Activated T-cell treated with anti-CD3 and anti-CD28 coated beads, Interleukin-2, amount 50 U/mL, for 72 hours (primary cell): ENCODE measurements at places on chromosomes 11 and 22. TPM values are rescaled to one million over a fixed set of nuclear protein-coding genes. Genes with fewer than 3 reads are reported as not detected.

OR8G5 gene
- not detected for total RNA-seq

DNA sequence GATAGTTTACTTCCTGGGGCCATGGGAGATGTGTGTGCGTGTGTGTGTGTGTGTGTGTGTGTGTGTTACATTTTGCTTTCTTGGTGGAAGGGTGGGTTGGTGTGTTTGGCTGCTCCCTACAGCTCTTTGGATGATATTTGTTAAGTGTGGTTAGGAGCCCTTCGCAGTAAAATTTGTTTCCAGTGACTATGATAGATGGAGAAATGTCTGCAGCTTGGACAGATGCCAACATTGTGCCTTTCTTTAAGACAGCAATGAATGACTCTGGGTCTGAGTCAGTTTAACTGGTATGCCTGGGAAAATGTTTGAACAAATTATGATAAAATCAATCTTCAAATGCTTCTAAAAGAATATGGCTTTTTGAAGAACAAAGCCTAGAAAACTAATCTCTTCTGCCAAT, 102.7 kb upstream of the TRPC6 start:
- no peak overlapping the region for H3K27ac ChIP-seq
- no peak for DNase-seq
- H3K36me3 ChIP-seq: no peaks in the 10 kb centered on the region
- H3K4me3 ChIP-seq: no peak overlapping the region
- no peaks in the 10 kb centered on the region for H3K4me1 ChIP-seq

GRCh38 chr22:28607795-28608194, 71.8 kb downstream of the TTC28 start:
- no peaks in the 10 kb centered on the region for H3K36me3 ChIP-seq
- H3K27me3 ChIP-seq: peaks cover 45% of the 10 kb centered on the region
- no peaks in the 10 kb centered on the region for H3K4me1 ChIP-seq

DNA sequence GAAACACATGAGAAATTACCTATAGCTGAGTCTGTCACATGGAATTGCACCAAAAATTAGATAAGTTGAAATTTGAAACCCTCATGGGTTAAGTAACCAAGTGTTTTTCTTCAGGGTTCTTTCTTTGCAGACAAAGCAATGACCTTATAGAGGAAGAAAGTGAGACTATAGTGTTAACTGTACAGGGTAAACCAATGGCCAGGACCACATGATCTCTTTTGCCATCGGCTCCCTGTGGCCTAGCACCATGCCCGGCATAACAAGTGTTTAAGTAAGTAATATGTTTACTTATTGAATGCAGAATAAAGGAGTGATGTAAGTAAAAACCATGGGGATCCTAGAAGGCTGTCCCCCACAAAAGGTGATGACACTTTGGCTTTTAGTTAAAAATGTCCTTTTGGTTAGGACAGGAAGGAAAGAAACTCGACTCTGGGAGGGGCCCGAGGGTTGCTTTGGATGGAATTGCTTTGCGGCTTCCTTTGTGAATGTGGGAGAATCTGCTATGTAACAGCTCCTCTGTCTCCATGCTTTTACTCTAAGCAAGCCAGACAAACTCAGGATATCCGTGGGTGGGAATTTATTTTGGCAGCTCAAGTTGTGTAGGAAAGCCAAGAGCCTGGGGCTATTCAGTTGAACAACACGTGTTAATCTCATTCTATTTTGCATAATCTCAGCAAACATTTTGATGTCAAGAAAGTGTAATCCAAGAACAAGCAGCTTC, 454.7 kb downstream of the INSC start:
- no peak overlapping the region for H3K4me3 ChIP-seq
- H3K27me3 ChIP-seq: peaks cover 6% of the 10 kb centered on the region
- H3K4me1 ChIP-seq: no peaks in the 10 kb centered on the region
- no peak for DNase-seq
- no peaks in the 10 kb centered on the region for H3K36me3 ChIP-seq
